ENCODE measurements at places on chromosomes 4 and X. TPM values are rescaled to one million over a fixed set of nuclear protein-coding genes. Genes with fewer than 3 reads are reported as not detected.

The MAGEB1 gene
- polyA plus RNA-seq = not detected

GRCh38 chr4:172692701-172693100, 475.9 kb upstream of the GALNT7 start:
- no peak for DNase-seq

The TEC gene
- 9.1 TPM for polyA plus RNA-seq

DNA sequence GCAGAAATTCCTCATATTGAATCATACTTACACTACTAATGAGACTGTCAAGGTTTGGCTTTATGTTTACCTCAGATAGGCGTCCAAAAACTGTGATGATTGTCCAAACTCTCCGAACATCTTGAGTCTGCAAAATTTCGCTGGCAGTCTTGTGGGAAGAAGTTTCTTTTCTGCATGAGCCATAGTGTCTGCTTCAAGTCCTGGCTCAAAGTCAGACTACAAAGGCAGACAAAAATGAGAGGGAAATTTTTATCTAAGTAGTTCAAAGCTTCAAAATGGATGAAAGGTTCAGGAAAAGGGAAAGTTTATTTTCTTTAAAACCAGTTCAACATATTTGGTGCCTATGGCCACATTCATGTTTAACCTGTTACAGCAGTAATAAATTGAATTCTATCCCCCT, 40.7 kb downstream of the PALLD start:
- DNase-seq = no peak

- no peak for DNase-seq
Observed at GRCh38 chr4:156472624-156473023, 499.0 kb downstream of the PDGFC start.

DNA sequence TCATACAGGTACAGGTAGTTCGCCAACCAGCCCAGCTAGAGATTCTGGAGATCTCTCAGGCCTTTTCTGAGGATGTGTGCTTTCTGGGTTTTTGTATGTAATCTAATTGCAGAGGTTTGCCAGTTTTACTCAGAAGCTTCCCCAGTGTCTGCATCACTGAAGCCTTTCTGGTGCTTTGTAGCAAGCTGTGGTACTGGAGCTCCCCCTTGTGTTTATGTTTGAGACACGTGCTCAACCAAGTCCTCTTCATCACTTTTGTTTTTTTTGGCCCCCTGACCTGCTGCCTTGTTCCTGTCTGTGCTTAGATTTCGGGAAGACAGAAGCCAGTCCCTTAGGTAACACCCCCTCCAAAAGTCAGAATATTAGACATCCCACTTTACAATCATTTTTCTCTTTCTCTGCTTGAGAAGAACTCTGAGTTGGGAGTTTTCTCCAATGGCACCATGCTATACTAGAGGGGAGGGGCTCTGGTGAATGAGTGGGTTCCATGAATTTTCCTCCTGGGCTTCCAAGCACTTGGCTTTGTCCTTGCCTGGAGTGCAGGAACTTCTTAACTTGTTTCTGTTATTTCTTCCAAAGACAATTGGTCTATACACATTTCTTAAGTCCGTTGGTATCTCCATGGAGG, 128.4 kb upstream of the TBC1D9 start:
- DNase-seq = no peak
